NCI-H748 treated with DMSO at 0.1 percent for 48 hours (cell line): ENCODE measurements at places on chromosomes 2 and 18.

- peak; percentile 35 for DNase-seq
Observed at GRCh38 chr2:70340761-70341476, 39.1 kb upstream of the FAM136A start.

- peak; percentile 91 for DNase-seq
Observed at GRCh38 chr18:39225373-39225772, 1659.8 kb upstream of the CELF4 start.

DNA sequence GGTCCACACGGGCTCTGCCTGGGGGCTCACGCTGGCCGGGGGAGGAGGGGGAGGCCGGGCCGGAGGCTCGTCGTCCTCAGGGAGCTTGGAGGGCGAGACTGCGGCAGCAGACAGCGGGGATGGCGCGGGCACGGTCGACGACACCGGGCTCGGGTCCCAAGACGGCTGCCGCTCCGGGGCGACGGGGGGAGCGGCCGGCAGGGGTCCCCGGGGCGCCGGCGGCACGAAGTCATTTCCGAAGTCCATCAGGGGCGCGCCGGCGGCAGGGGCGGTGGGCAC is 491 bp downstream of the RTN4 start:
- DNase-seq, result no peak

DNA sequence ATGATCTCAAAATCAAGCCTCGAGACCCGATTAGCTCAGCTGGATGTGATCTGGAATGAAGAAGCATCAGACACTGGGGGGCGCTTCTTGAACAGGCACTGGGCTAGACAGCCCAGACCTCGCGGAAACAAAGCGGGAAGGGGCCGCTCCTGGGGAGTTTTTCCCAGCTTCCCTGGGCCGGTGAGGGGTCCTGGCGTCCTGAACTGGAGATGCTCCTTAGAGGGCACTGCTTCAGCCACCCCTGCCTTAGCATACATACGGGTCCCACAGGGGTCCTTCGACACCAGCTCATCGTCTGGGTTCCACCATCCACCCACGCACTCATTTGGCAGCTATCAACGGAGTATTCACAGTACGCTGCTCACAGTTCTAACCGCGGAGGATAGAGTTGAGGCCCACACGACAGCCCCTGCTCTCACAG is 146.7 kb downstream of the TSN start:
- DNase-seq, result no peak

GRCh38 chr18:29002747-29003146 is 825.8 kb upstream of the CDH2 start:
- no peak for DNase-seq

DNA sequence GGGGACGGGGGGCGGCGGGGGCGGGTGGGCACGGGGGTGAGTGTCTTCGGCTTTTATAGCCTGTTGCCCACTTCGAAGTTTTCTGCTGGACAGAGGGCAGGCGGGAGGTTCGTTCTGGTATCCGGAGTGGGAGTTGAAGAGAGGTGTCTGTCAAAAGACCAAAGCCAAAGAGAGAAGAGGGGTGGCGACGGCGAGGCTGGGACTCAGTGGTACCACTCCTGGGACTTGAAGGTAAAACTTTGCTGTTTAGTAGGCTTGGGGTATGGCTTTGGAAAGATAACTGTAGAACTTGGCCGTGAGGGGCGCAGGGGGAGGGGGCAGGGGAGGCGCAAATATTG is 215.8 kb upstream of the DTNA start:
- no peak for DNase-seq

DNA sequence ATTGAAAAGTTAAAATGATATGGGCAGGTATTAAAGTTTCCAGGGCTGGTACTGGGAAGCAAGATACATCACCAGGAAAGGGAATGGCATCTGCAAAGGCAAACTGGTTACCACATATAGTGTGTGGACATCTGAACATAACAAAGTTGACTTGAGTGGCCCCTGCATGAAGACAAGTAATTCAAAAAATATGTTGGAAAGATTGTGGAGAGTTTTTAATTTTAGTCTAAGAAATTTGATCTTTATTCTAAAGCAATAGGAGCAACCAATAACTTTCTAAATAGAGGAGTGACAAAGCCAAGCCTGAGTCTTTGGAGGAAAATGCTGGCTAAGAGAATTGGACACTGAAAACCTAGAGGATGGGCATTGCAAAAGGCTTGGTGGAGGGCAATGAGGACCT is 278.2 kb downstream of the ALK start:
- DNase-seq, result no peak

- DNase-seq, result no peak
Observed at GRCh38 chr2:96153991-96154431, 8.8 kb upstream of the DUSP2 start.

DNA sequence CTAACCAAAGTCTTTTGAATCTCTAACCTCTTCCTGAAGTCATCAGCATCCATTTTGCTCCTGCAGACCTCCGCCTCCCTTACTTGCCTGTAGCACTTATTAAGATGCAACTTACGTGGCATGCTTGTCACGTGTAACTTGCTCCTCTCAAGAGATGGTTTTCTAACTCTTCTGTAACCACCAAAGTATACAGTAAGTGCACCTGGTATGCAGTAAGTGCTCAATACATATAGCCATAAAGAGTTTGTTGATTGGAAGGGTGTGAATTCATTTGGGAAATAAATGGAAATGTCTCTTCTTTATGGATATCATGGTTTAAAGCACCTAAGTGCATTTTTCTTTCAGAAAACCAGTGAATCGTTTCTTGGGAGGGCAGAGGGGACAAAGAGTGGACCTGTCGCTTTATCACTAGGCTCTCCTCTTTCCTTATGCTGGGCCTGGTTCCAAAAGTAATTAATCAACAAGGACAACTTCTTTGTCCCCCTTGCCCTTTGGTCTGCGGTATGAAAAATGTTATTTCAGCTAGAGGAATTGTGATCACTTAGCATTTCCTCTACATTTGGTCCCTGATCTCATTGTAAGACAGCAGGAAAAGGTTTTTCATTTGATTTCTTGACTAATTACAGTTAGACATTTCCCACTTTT is 370.0 kb upstream of the SPRED2 start:
- no peak for DNase-seq

GRCh38 chr2:71261534-71261933 is 34.6 kb upstream of the PAIP2B start:
- no peak for DNase-seq

GRCh38 chr2:234291765-234292204 is 205.1 kb downstream of the ARL4C start:
- peak; percentile 10 for DNase-seq

DNA sequence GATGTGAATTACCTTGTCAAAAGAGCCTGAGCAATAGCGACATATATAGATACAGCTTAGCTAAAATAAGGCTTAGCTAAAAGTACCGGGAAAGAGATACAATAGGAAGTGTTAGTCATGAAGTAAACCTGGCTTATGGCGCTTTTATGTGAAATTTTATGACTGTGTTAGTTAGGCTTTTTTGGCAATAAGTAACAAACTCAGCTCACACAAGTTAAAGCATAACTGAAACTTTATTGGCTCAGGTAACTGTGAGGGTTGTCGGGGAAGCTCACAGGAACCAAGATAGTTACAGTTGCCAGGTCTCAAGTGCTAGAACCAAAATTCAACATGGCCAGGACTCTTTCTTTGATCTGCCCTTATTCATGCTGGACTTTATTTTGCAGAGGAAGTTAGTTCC is 925.0 kb upstream of the GYPC start:
- no peak for DNase-seq

- DNase-seq, result no peak
Observed at GRCh38 chr2:60438131-60438530, 115.3 kb downstream of the BCL11A start.

GRCh38 chr2:152462779-152463178 is 127.8 kb downstream of the FMNL2 start:
- DNase-seq, result no peak

- DNase-seq, result no peak
Observed at GRCh38 chr2:204135752-204136151, 199.2 kb downstream of the ICOS start.

DNA sequence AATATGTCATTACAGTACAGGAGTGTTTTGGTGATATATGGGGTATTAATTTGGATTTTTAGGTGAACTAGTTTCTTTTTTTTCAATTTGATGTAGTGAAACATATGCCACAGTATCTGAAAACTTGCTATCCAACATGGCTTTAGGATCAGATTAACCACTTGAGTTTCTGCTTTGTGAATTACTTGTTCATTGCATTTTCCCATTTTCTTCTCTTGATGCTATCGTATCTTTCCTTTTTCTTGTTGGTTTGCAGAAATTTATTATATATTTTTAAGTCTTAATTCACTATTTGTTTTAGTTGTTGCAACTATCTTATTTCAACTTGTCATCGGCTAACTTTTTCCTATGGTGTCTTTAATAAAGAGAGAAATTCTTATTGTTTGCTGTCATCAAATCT is 8.8 kb downstream of the IL36A start:
- DNase-seq, result no peak

DNA sequence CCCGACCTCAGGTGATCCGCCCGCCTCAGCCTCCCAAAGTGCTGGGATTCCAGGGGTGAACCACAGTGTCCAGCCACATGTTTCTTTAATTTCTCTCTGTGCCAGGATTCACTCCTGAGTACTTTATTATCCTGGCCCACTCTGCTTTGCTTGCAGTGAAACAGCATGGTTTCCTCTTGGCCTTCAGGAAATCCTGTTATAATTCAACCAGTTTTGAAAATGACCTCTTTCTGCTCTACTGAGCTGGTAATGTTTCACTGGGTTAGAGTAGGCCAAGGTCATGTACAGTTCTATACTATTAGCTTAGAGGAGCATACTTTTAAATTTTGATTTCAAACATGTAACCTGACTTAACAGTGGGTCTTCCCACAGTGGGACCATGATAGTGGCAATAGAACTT is 90.6 kb upstream of the PELI1 start:
- DNase-seq, result no peak
